ENCODE measurements at places on chromosomes 12 and 14.

DNA sequence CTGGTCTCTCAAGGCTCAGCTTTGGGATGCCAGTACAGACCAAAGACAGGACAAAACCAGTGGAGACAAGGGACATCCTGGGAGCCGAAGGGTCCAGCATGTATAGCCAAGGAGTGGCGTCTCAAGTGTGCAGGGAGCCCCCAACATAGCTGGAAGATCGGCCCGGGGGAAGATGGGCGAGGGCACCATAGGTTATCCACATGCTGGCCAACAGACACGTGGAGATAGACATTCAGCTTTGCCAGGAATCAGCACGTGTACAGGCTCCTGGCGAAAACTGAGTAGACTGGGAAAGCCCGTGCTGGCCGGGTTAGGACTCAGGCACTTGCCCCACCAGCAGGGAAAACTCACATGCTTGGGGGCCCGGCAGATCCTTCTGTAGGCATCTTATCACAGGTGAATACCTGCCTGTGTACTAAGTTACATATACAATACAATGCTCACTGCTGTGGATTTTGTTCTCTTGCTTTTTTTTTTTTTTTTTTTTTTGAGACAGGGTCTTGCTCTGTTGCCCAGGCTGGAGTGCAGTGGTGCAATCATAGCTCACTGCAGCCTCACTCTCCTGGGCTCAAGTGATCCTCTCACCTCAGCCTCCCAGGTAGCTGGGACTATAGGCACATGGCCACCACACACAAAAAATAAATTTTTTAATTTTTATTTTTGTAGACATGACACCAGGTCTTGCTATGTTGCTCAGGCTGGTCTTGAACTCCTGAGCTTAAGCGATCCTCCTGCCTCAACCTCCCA lies 5.6 kb upstream of the ANKRD9 start:
- DNase-seq: no peak

- peak; percentile 33 for DNase-seq
Measured at GRCh38 chr12:105539735-105540134, 209.2 kb downstream of the C12orf75 start.

- DNase-seq: no peak
Measured at GRCh38 chr14:52003324-52003723, 14.0 kb downstream of the RTRAF start.

- no peak for DNase-seq
Measured at GRCh38 chr14:22243971-22244581, 344.9 kb downstream of the DAD1 start.

DNA sequence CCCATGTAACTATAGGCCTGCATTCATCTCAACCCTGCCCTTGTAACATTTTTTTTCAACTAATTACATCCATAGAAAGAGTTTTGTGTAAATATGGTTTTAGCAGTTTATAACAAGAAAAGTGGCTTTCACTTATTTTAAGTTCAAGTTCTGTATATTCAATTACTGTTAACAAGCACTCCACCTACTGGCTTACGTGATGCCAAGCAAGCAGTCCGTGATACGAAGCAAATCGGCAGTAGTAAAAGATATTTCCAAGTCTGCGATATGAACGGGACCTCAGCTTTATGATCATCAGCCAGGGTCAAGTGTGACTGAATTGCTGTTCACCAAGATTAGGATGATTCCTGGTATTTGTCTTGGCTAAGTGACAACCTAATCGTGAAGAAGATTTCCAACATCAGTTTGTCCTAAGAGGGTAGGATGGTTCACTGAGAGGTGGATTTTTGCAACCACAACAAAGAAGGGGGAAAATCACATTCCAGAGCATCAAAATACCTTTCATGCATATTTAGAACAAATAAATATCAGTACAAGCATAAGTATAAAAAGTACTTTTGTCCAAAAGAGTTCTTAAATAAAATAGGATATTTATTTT lies 456.2 kb downstream of the FOXG1 start:
- peak; percentile 15 for DNase-seq

DNA sequence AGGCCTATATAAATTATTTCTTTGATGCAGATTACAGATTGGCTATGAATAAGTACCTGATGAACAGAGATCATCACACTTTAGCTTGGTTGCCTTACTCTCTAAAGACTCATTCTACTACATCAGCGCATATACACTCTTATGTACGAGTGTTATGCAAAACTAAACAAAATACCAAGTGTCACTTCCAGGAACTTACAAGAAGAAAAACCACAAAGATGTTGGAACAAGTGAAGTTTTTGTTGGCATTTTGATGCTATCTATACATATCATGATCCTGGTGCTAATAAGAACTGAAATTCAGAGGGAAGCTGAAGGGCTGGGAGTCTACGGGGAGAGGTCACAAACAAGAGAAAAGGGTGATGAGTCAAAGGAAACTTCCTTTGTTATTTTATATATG lies 47.9 kb upstream of the CERS5 start:
- no peak for DNase-seq

- no peak for DNase-seq
Measured at GRCh38 chr12:19591951-19592350, 152.7 kb downstream of the AEBP2 start.

GRCh38 chr12:88591343-88591742 lies 11.1 kb upstream of the KITLG start:
- DNase-seq: no peak

GRCh38 chr12:116918464-116918863 lies 7.7 kb downstream of the FBXW8 start:
- DNase-seq: no peak

DNA sequence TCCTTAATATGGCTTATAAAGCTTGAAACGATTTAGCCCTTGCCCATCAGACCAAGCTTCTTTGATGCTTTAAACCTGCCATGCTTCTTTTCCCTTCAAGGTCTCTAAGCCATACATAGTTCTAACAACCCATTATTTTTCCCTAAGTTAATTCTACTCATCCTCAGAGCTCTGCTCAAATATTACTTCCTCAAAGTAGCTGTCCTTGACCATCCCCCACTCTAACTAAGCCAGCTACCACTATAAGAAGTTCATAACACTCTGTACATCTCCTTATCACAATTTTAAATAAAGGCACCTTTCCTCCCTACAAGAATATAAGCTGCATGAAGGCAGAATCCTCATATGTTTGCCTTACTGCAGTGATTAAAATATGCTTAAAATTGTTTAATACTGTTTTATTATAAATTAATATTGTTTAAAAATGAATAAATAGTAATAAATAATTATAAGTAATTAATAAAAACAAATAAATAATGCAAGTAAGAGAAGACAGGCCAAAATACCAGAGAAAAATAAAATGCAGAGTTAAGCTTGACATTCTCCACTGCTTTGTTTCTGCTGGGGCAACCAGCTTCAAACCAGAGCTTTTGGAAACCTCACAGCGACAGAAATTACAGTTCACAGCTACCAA lies 76.8 kb downstream of the NUMB start:
- DNase-seq: no peak

DNA sequence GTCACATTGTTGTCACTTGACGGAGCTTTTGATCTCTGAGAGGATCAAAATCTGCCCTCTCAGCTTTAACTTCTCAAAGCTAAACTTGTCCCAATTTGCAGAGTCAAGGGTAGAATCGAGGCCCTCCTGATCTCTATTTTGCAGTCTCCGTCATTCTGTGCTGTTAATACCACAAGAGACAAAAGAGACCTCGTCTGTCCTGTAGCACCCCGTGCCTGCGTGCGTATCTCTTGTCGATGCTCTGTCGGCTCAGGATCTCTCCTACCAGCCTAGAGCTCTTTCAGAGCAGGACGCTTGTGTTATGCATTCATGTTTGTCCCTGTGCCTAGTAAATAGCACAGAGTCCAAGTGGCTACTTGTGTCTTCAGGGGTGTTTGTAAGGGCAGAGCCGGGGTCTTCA lies 5.1 kb downstream of the EVL start:
- no peak for DNase-seq

- no peak for DNase-seq
Measured at GRCh38 chr14:94505206-94505605, 4.1 kb downstream of the SERPINA12 start.

- no peak for DNase-seq
Measured at GRCh38 chr12:11182529-11182928, 4.2 kb downstream of the TAS2R42 start.

GRCh38 chr14:100074431-100075100 lies 9.3 kb downstream of the EVL start:
- DNase-seq: no peak

DNA sequence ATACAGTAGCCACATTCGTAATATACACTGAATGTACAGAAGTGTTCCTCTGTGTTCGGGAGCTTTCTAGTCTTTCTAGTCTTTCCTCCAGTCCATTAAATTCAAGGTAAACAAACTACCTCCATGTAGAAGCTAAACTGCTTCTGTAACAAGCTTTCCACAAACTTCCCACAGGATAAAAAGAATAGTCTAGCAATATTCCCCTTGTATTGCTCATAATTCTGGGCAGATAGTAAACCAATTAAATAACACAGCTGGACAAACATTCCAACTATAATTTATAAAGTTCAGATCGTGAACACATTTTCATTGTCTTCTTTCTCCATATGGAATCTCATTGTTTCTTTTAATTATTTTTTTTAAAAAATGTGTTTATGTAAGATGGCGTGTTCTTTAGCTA lies 307.2 kb downstream of the AEBP2 start:
- DNase-seq: no peak

- DNase-seq: no peak
Measured at GRCh38 chr12:111616177-111616623, 17.1 kb upstream of the ATXN2 start.

DNA sequence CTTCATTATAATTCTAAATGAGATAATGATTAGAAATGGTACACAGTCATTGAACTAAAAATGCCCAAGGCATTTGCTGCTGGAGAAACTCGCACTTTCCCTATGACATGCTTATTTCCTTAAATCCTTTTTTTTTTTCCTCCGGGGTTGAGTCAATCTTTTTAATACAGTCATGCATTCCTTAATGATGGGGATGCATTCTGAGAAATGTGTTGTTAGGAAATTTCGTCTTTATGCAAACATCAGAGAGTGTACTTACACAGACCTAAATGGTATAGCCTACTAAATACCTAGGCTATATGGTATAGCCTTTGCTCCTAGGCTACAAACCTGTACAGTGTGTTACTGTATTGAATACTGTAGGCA lies 29.8 kb upstream of the DACT1 start:
- peak; percentile 72 for DNase-seq

DNA sequence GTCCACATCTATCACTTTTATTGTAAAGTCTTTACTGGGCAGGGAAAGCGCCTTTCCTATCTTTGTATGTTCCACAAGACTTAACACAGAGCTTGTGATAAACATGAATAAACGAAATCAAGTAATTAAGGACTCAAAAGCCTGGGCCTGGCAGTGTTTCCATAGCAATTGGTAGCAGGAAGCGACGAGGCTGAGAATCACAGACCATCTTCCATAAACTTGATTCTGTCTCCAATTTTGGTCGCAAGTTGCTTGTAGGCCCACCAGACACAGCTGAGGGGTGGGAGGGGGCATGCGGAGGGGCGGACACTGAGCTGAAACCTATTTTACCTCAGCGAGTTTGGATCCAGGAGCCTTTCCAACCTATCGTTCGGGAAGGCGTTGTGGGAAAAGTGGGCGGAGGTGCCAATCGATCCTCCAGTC lies 302 bp downstream of the CCDC38 start:
- DNase-seq: no peak

- DNase-seq: no peak
Measured at GRCh38 chr12:6306151-6306550, 4.3 kb upstream of the PLEKHG6 start.

DNA sequence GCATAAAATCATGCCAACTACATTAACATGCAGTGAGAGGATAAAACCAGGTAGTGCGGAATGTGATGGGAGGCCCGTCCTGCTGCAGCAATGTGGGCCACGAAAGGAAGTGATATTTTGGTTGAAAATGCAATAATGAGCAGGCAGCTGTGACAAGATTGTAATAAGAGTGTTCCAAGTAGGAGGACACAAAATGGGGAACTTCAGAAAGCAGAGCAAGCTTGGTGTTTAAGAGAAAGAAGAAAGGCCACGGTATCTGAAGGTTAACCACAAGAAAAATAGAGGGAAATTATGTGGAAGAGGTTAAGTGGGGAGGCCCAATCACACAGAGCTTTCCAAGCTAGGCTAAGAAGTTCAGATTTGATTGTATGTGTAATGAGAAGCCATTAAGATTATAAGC lies 34.3 kb downstream of the OVCH1 start:
- DNase-seq: no peak

DNA sequence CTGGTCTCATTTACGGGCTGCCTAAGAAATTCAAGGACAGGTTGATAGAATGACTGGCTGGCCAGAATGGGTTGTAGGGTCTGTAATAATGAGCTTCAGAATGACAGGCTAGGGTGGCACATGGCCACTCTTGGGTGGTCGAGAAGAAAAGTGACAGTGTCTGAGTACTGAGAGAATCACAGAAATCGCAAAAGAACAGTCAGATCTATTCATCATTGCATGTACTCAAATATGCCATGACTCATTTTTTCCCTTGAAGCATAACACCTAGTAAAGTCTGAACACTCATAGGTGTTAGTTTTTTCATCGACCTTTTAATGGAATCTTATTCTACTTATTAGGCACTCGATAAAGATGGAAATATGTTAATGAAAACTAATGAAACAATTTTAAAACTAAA lies 37.8 kb upstream of the SEL1L start:
- no peak for DNase-seq

- no peak for DNase-seq
Measured at GRCh38 chr14:24416932-24417619, 12.4 kb downstream of the CBLN3 start.

DNA sequence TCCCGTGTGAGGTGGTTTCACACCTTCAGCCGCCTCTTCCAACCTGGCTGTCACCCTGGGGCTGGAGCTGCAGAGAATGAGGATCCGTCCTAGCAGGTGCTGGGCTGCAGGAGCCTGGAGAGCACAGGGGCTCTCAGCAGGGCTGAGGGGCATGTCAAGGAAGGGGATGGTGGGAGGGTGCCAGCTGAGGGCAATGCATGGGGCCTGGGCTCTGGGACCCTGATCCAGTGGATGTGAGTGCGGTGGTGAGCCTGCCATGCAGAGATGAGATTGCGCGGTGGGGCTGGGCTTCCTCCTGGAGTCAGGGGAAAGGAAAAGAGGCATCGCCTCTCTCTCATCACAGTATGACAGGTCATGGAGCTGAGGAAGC lies 31.5 kb downstream of the ANAPC7 start:
- no peak for DNase-seq

GRCh38 chr12:51863363-51863932 lies 14.9 kb upstream of the FIGNL2 start:
- DNase-seq: no peak

DNA sequence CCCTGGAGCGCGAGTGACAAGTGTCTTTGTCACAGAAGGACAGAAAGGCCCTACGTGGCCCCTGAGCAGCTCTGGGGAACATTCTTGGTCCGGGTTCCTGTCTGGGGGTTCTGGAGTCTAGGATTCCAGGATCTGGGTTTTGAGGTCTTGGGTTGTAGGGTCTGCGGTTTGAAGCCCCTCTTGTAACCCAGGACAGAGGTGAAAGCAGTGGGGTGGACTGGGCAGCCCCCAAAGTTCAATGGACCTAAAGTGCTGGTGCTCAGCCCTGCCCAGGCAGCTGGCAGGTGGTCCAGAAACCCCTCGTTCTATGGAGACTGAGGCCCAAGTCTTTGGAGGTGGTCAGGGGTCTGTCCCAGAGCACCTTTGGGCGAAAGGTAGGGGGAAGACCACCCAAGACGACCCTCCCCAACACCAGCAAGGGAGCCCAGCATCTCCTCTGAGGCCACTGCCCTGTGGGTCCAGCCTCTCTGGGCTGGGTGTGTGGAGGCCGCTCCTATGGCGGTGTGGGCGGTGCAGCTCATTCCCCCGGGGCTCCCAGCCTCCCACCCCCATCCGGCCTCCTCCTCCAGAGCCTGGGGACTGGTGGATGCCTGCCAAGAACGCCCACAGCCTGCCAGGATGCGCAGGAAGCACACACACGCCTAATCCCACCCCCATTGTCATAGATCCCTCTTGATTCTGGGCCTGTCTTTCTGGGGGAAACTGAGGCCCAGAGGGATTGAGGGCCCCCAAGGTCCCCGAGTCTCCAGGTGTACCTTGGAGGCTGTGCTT lies 30.2 kb upstream of the ANKRD9 start:
- DNase-seq: peak; percentile 27
